ENCODE measurements at places on chromosomes 1 and 21.
A peak's percentile ranks its signal among the peaks of the same experiment; 100 is the strongest.

- DNase-seq = no peak
Observed at GRCh38 chr1:109691759-109692158, 4.1 kb downstream of the GSTM1 start.

- no peak for DNase-seq
Observed at GRCh38 chr1:232327899-232328298, 302.0 kb downstream of the SIPA1L2 start.

DNA sequence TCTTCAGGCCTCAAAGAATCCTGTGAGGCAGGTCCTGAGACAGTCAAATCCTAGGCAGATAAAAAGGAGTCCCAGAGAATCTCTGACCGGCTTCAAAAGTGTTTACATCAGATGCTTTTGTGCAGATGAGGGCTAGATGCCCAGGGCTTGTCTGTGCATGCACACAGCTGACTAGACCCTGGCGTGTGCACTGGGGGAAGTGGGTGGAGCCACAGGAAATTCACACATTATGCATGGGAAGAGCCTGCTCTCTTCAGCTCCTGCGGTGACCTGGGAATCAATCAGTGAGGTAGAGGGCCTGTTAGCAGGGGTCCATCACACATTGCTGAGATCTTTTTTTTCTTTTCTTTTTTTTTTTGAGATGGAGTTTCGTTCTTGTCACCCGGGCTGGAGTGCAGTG lies 36.6 kb upstream of the NHLH2 start:
- peak; percentile 17 for DNase-seq

DNA sequence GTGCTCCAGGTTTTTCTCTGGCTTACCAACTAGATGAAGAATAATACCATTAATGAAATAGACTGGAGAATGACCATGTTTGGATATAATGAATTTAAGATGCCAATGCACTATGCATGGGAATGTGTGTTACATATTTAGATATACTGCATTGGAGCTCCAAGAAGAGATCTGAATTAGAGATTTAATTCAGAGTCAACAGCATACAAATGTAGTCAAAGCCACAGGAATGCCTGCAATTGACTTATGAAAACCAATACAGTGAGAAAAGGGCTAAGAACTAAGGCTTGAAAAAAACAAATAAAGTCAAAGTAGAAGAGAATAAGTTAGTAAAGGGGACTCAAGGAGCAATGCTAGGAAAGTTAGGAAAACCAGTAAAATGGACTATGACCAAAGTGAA lies 59.1 kb downstream of the USP24 start:
- DNase-seq = no peak

- no peak for DNase-seq
Observed at GRCh38 chr1:164801791-164802502, 243.0 kb downstream of the PBX1 start.

- DNase-seq = no peak
Observed at GRCh38 chr1:59682396-59683080, 132.2 kb upstream of the HOOK1 start.

DNA sequence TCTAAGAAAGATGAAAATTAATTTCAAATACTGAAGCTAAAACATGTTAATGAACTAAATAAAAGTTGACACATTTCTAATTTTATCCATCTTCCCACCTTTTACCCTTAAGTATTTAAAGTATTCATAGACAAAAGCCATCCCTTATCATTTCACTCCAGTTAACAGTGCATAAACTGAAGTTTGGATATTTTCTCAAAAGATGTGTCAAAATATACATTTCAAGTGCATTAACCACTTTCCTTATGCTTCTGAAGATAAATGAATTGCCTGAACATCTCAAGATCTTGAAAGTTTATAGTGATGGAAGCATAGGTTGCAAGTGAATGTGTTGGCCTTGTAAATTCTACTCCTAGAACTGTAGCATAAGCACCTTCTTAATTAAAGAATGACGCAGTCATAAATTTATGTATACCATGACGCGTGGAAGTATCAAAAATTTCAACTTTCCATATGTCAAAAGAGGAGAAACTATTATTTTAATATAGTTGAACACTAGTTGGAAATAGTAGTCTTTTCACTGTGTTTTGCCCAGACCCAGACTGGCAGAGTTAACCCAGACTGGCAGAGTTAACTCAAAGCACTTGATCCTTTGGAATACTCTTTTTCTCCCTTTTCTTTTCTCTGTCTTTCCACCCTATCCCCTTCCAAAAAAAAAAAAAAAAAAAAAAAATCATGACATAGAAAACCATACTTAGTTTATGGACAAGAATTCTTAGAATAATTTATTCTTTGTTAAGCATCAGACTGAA lies 282.6 kb upstream of the C1orf105 start:
- DNase-seq = no peak
